Sciatic nerve (tissue), 2 donors: ENCODE measurements at places on chromosomes 7 and 10. TPM values are rescaled to one million over a fixed set of nuclear protein-coding genes. Genes with fewer than 3 reads are reported as not detected.

The CCDC146 gene
- total RNA-seq, result 26.4 TPM

The AKR1E2 gene
- 25.1 TPM for total RNA-seq

The NXPH1 gene
- not detected for total RNA-seq

The AMPH gene
- 5.9 TPM for total RNA-seq

The ZWINT gene
- 1.6 TPM for total RNA-seq

- DNase-seq, result no peak
Observed at GRCh38 chr7:122790591-122790990, 87.9 kb upstream of the RNF148 start.

DNA sequence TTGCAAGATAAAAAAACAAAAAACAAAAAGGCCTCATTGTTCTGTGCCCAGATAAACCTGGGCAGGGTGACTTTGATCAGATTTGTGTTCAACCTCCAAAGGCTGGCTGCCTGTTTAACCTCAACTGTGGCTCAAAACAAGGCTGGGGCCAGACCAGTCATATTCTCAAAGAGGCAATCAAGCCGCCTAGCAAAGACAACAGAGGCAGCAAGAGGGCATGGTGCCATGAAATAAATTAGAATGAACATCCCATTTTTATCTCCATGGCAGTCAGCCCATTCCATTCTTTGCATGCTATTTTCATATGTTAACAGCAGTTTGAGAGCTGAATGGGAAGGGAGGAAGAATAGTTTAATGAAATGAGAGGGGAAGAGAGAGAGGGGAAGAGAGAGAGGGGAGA, 1150.3 kb downstream of the TYW1 start:
- no peak for DNase-seq

DNA sequence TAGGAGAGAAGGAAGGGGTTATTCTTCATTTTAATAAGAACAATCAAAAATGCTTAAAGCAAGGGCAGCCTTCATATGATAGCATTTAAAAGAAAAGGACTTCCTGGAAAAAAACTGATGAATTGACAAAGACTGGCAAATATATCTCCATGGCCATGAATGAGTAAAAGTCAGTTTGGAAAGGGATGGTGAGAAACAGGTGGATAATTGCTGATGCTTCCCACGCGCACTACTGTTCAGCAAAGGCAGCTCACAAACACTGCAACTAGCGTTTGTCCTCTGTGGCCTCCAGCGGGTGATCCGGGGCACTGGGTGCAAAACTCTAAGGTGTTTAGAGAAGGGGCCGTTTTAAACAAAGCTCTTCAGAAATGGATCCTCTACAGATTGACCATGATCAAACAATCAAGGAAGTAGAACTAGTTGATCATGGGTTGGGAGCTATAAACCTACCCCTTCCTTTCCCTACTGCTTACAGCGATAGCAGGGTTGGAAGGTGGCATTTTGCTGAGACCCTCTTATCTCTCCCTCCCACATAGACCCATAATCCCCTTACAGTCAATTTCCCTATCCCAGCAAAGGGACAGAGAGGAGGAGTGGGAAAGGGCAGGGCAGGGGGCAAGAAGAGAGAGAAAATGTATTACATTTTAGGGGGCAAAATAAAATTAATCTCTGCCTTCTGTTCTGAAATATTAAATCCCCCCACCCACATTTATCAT, 53.8 kb downstream of the SMURF1 start:
- no peak for DNase-seq

DNA sequence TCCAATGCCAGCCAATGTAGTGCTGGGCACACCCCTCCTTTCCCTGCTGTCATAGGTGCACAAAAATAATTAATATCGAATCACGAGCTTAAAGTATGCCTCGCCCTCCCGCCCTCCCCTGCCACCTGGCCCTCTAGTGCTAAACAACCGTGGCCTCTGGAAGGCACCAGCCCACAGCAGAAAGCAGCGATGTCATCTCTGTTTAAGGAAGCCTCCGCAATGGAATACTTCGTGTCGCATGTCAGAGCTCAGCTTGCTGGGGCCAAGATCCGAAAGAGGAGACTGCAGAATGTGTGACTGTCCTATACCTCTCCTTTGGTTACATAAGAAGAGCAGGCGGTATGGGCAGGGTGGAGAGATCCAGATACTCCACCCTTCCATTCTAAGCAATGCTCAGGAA, 71.5 kb downstream of the RHOBTB1 start:
- DNase-seq, result no peak

DNA sequence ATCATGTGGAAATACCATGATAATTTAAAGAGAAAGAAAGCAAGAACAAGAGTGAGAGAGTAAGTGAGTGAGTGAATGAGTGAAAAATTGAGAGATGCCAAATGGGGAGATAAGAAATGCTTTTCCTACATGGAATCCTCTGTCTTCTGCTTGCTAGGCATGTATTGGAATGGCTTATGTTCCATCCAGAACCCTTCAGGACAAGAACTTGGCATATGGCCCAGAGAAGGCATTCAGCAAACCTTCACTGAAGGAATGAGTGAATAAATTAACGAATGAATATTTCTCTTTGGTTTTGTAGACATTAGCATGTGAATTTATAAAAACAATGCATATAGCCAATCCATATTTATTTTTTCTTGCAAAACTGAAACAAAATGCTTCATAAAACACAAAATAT, 162.2 kb downstream of the LRRTM3 start:
- DNase-seq, result no peak

GRCh38 chr10:28169525-28169924, 133.3 kb downstream of the MPP7 start:
- no peak for DNase-seq
